Activated CD4-positive, alpha-beta T cell treated with anti-CD3 and anti-CD28 coated beads for 48 hours (primary cell): ENCODE measurements at places on chromosomes 5 and 9.

GRCh38 chr9:112180387-112180881, 5.3 kb upstream of the SUSD1 start:
- peak; percentile 61 for DNase-seq

- DNase-seq = no peak
Observed at GRCh38 chr9:107807183-107807582, 317.6 kb upstream of the KLF4 start.

DNA sequence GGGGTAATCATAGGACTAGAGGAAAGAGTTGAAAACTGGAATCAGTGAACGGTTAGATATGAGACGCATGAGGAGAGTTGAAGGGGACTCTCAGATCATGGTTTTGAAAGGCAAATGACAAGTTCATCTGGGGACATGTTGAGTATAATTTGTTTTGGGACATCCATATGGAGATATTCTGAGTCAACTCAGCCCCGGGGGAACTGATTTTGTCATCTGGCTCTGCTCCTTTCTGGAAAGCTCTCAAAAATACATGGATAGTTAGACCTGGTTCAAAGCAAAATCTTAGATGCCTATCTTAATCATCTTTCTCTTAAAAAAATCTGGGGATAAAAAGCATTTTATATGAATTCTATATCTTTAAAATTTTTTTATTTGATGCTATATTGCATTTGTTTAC, 161.2 kb downstream of the SNX18 start:
- no peak for DNase-seq

DNA sequence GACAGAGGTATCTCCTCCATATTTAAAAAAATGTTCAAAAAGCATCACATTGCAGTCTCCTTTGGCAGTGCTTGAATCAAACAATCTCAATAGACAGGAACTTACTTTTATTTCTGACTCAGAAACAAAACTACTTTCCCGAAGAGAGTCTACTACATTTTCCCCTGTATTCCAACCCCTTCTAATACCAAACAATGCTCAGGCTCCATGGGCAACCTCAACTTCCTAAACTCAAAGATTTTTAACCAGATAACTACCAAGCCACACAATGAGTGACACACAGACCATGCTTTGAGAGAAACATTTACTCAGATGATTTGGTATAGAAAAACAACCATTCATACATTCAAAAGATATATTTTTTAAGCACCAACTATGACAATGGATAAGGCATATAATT, 70.5 kb downstream of the APBA1 start:
- no peak for DNase-seq

DNA sequence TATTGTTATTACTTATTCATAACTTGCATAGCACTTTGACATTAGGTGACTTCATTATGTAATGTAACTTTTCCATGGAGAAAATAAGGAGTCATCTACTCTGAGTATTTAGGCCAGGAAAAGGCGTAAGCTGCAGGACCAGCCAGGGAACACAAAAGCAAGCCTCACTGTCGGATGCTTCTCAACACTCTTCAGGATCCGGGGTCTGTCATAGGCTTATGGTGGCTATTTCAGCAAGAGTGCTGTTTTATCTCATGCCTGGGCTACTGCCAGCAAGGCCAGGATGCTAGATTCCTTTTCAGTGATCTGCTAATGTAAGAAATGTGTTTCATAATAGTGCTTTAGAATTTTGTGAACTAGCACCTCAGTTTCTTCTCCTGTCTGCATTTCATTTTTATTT, 162.4 kb downstream of the CHSY3 start:
- no peak for DNase-seq

GRCh38 chr9:86550401-86550800, 196.2 kb upstream of the TUT7 start:
- no peak for DNase-seq

GRCh38 chr5:142684508-142685041, 1.3 kb downstream of the FGF1 start:
- no peak for DNase-seq

DNA sequence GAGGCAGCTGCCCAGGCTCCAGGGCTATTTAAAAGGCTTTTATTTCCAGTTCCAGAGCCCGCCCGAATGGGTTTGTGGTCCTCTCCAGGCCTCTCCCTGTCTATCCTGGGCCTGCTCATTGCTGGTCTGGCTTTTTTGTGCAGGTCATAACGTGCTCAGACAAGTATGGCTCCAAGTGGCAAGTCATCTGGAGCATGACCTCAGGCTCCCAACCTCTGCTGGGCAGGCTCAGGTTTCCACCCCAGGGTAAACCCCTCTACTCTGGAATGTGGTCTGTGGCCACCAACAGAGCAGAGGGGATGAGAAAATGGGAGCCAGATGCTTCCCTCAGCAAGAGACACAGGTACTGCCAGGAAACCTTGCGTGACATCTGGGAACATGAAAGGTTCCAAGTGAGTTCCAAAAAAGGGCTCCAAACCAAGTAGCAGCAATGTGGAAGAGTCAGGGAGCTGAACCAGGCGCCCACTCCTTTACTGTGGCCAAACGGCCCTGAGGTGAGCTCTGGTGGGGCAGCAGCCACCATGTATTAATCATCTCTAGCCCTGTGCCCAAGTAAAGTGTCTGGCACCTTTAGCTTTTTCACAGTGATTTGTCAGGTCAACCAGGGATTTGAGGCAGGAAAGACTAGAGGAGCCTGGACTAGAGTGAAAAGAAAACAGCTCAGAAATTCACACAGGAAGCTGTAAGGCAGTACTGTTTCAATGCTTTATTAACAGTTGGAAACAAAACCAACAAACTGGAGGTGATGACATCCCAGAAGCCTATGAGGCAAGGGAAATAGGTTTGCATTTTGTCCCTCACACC, 25.7 kb downstream of the PCDHGC5 start:
- peak; percentile 25 for DNase-seq

GRCh38 chr9:26789959-26790358, 102.6 kb downstream of the CAAP1 start:
- DNase-seq = no peak

DNA sequence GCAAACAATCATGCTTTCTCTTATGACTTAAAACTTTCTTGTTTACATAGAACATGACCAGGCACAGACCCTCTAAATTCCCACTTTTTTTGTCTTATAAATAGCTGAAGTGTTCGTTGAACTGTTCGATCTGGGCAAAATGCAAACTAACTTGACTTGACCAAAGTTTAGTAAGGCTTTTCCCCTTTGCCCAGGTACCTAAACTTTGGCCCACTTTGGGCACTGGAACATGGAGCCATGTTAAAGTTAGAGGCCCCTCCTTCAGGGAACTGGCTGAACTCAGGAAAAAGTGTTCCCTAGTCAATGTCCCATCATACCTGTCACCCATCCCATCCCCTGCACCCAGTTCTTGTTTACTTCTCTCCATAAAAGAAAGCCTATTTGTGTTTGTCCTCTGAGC, 9.4 kb upstream of the AMACR start:
- DNase-seq = no peak
